Tongue (tissue), 3 donors: ENCODE measurements at places on chromosomes 11 and 22. TPM values are rescaled to one million over a fixed set of nuclear protein-coding genes. Genes with fewer than 3 reads are reported as not detected.

- no peak for DNase-seq
Observed at GRCh38 chr11:5643585-5643984, 18.8 kb downstream of the TRIM34 start.

Gene ROM1
- 0.72 TPM for total RNA-seq

GRCh38 chr11:28461338-28461737, 353.1 kb downstream of the METTL15 start:
- DNase-seq: no peak

GRCh38 chr22:22111267-22111751, 128.7 kb upstream of the TOP3B start:
- no peak for DNase-seq

DNA sequence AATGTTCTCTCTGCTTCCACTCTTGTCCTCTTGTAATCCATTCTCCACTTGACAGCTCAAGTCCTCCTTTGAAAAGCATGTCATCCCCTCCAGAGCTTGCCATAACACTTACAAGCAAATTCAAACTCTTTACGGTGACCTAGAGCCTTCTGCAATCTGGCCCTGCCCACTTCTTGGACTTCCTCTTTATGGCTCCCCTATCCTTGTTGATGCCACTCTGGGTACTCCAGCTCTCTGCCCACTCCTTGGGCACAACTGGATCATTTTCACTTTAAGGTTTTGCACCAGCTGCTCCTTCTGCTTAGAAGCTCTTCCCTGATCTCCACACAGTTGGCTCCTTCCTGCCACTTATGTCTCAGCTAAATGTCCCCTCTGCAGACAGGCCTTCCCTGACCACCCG, 217.9 kb downstream of the DSCAML1 start:
- DNase-seq: no peak

Gene TRPC6
- total RNA-seq: 20.7 TPM
